ENCODE measurements at places on chromosomes 2 and 18. TPM values are rescaled to one million over a fixed set of nuclear protein-coding genes. Genes with fewer than 3 reads are reported as not detected.

DNA sequence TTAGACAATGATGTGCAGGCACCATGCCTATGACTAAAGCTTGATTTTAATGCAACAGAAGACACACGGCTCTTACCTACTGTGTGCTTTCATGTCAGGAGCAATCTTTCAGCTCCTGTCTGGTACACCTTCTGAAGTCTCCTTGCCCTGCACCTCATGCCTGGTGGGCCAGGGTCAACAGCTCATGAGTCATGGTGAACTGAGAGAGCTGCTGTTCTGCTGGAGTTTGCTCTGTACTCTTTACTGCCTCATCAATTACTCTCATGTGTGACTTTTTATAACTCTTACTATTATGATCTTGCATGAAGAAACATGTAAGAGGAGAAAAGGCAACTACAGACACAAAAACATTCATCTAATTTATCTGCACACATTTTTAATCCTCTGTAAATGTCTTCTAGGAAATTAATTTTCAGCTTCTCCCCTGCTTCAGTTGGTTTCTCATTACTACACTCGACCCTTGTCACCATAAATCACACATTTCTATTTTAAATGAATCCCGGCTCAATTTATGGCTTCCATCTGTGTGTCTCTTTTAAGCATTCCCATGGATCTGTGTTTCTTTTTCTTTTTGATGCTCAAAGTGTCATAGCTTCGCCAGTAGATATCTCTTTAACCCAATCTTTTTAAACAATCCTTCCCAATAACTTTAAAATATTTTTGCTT lies 9.7 kb downstream of the SERPINB7 start:
- no peak for DNase-seq

Gene LOXL3
- 1.2 TPM for total RNA-seq

GRCh38 chr2:206287197-206287596 lies 12.7 kb downstream of the ZDBF2 start:
- DNase-seq, result no peak

GRCh38 chr2:200492656-200493055 lies 17.2 kb downstream of the KCTD18 start:
- no peak for DNase-seq

GRCh38 chr2:108918941-108919341 lies 70.1 kb downstream of the EDAR start:
- DNase-seq, result no peak

DNA sequence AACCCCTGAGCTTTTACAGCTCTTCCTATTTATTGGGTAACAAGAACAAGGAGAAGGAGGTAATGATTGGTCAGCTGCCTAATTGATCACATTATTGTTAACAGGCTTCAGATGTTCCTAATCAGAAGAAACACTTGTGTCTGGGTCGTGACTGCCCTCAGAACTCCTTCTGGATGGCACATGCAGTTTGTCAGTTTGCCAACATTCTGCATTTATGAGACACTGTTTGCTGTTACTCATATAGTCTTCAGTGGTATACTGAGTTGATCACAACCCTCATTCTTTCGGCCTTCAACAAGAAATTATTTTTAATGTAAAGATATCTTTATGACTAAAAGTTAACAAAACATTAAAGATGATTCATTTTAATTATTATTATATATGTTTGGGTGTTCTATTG lies 95.7 kb upstream of the DOCK10 start:
- DNase-seq, result no peak

GRCh38 chr2:81093031-81093430 lies 788.5 kb upstream of the LRRTM1 start:
- DNase-seq, result no peak

Gene DOK6
- not detected for total RNA-seq

Gene C2orf66
- not detected for total RNA-seq

Data from CD8-positive, alpha-beta memory T cell (primary cell).